ENCODE measurements at places on chromosomes 7 and 10.

GRCh38 chr10:20949967-20950366 lies 52.9 kb upstream of the NEBL start:
- ATAC-seq = no peak

DNA sequence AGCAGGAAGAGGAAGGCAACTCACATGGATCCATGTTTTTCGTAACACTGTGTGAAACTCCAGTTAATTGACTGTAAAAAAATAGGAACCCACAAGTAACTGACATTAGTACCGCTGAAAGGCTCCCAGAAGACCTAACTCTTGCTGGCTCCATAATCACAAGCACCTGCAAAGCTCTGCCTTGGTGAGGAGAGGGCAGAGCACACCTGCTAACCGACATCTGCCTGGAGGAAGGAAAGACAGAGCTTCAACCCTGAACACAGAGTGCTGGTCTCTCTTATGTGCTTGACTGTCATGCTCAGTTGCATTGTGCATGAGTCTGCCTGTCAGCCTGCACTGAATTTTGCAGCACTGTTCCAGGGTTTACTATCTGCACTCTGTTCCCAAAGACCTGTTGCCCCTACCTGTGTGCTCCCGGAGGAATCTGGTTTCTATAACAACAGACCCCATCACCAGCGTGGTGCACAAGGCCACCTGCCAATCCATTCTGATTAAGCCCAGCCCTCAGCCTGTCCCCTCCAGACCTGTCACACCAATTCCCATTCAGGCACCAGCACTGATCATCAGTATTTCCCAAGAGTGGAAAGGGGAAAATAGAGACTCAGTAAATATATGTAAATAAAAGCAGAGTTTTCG lies 63.1 kb upstream of the ANKRD1 start:
- ATAC-seq = no peak

DNA sequence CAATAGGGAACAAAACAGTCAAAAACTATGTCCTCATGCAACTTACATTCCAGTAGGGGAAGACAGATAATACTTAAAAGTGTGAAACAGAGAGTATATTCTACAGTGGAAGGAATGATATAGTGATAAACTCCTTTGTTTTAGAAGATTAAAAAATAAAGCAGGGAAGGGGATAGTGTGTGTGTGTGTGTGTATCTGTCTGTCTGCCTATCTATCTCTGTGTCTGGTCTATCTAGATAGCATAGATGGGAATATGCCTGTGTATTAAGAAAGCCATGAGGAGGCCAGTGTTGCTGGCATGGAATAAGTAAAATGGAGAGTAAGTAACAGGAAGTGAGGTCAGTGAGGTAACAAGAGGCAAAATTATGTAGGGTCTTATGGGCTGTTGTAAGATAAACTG lies 42.2 kb downstream of the EXOC6 start:
- ATAC-seq = no peak

GRCh38 chr7:105838627-105839231 lies 37.7 kb downstream of the ATXN7L1 start:
- ATAC-seq = no peak

DNA sequence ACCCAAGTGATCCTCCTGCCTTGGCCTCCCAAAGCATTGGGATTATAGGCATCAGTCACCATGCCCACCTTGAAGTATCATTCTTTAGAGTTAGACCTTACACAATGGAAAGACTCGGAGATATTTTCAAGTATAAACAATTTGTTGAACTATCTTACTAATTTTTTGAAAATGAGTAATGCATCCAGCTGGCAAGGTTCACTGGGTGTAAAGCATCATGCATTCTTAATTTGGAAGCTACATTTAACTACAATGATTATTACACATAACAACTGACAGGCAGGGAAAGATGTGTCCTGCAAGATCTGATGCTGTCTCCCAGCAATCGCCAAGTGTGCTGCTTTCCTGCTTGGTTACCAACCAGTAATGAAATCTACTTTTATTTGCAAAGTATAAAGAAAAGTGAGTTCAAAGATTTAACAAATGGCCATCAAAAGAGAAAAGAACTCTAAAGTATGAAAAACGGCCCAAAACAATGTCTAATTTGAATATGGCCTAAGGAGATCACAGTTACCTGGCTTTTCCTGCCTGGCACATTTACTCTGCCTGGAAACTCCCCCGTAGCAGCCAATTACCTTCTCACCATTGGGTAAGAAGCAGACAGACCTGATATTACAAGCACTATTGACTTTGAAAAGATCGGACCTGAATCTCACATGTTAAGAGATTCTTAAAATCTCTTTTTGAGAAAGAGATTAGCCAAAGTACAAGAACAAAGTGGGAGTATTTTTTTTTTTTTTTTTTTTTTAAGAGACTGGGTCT lies 59.3 kb upstream of the NMT2 start:
- ATAC-seq = no peak

DNA sequence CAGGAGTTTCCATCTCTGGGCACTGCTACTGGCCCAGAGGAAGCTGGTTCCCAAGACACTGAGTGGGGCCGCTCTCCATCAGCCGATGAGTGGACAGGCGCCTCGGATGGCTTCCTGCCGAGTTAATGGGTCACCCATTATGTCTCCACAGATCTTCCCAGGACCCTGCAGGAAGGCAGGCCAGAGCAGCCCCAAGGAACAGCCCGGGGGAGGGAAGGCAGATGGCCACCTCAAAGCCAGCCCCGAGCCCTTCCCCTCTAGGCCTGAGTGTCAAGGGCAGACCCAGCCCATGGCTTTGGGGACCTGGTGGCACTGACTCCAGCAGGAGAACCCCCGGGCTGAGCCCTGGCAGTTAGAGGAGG lies 3.4 kb upstream of the LFNG start:
- ATAC-seq = no peak

All from activated T-helper 17 cell treated with anti-CD3 and anti-CD28 coated beads, Interleukin-2, amount 50 U/mL, for 72 hours (primary cell).